ENCODE measurements at places on chromosomes 5 and 9. TPM values are rescaled to one million over a fixed set of nuclear protein-coding genes. Genes with fewer than 3 reads are reported as not detected.

The TLR4 gene
- 35.8 TPM for total RNA-seq

The GGTA1 gene
- 0.10 TPM for total RNA-seq

The FAM163B gene
- total RNA-seq = 0.39 TPM

The NSD1 gene
- 46.0 TPM for total RNA-seq

The PCDHGA10 gene
- 8.3 TPM for total RNA-seq

The SLC4A9 gene
- 0.07 TPM for total RNA-seq

The SCGB3A2 gene
- total RNA-seq = not detected

The PHYHD1 gene
- 9.3 TPM for total RNA-seq

The CCNI2 gene
- total RNA-seq = not detected

The C9orf72 gene
- total RNA-seq = 3.4 TPM

The SHC3 gene
- 57.2 TPM for total RNA-seq

The TRPM3 gene
- 4.5 TPM for total RNA-seq

The PTGES gene
- total RNA-seq = 21.0 TPM

The PCA3 gene
- total RNA-seq = 0.07 TPM

The PCDHA7 gene
- 1.7 TPM for total RNA-seq
